Activated CD4-positive, alpha-beta memory T cell treated with anti-CD3 and anti-CD28 coated beads for 36 hours (primary cell): ENCODE measurements at places on chromosomes 7 and 10. TPM values are rescaled to one million over a fixed set of nuclear protein-coding genes. Genes with fewer than 3 reads are reported as not detected.

Gene GET4
- 22.3 TPM for total RNA-seq

DNA sequence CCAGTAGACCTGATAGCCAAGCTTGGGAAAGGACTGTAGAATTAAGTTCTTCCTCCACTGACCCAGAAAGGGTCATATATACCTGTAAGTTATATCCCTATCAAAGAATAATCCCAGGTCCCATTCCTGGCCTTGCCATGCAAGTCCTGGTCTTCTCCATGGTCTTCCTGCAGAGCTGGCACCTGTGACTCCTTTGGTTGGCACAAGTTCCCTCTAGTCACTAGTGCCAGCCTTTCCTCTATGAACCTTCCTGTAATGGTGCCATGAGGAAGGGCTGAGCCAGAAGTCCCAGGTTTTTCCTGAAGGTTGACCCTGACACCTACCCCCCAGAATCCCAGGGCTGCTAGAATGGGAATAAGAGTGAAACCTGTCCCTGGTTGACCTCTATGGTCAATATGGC, 54.1 kb upstream of the UNC5B start:
- H3K4me1 ChIP-seq = no peaks in the 10 kb centered on the region
- no peaks in the 10 kb centered on the region for H3K36me3 ChIP-seq
- H3K27ac ChIP-seq = no peak overlapping the region
- no peak overlapping the region for H3K4me3 ChIP-seq

Gene GLCCI1
- 11.5 TPM for total RNA-seq

GRCh38 chr7:32089256-32089655, 19.0 kb upstream of the PDE1C start:
- H3K36me3 ChIP-seq = no peaks in the 10 kb centered on the region
- no peak overlapping the region for H3K27ac ChIP-seq
- no peaks in the 10 kb centered on the region for H3K4me1 ChIP-seq

GRCh38 chr10:48633381-48634197, 28.7 kb upstream of the ARHGAP22 start:
- no peak for DNase-seq
- no peak overlapping the region for H3K4me3 ChIP-seq
- H3K27me3 ChIP-seq = peaks cover 25% of the 10 kb centered on the region
- H3K27ac ChIP-seq = no peak overlapping the region
- H3K36me3 ChIP-seq = no peaks in the 10 kb centered on the region

DNA sequence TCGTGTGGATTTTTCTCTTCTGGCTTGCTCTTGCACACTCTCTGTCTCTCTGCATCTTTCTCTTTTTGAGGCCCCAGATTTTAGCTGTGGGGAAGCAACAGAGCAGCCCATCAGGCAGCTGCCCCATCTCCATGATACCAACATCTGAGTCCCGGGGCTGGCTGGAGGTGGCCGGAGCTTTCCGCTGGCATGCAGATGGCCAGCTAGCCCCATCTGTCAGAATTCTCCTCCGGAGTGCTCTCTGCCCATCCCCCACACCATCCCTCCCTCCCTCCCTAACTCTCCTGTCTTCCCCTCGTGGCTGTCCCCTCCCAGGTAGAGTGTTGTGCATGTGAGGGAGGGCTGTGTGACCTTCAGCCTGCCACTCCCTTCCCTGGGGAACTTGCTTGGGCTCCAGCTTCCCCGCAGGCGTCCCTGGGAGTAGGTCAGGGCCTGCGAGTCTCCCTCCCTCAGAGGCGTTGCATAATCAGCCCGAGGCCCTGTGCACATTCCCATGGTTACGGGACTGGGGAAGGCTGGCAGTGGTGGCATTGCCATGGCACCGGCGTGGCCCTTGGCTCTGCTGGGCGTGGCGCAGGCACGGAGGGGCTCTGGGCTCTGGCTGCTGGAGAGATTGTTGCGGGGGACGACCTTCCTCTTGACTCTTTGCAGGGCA, 24.7 kb downstream of the GHRHR start:
- H3K27ac ChIP-seq = no peak overlapping the region
- no peak for DNase-seq
- peaks cover 10% of the 10 kb centered on the region for H3K4me1 ChIP-seq
- no peaks in the 10 kb centered on the region for H3K36me3 ChIP-seq

DNA sequence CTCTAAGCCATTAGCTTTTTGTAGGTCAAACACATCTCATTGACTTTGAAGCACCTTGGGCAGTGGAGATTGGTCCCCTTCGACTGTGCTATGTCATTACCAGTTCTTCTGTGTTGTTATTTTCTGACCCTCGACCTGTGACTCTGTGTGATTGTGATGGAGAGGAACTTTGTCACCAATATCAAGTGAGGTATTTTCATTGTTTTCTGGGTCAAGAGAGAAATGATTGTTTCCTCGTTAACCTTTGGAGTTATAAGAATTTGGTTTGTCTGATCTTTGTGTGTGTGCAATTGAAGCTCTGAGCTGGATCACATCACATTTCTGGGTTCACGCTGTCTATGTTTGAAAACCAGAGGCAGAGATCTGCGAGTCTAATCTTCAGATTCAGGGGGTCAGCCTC, 432.2 kb upstream of the KLF6 start:
- H3K36me3 ChIP-seq = no peaks in the 10 kb centered on the region
- no peaks in the 10 kb centered on the region for H3K27me3 ChIP-seq
- no peak for DNase-seq
- H3K4me3 ChIP-seq = no peak overlapping the region
- no peak overlapping the region for H3K27ac ChIP-seq

DNA sequence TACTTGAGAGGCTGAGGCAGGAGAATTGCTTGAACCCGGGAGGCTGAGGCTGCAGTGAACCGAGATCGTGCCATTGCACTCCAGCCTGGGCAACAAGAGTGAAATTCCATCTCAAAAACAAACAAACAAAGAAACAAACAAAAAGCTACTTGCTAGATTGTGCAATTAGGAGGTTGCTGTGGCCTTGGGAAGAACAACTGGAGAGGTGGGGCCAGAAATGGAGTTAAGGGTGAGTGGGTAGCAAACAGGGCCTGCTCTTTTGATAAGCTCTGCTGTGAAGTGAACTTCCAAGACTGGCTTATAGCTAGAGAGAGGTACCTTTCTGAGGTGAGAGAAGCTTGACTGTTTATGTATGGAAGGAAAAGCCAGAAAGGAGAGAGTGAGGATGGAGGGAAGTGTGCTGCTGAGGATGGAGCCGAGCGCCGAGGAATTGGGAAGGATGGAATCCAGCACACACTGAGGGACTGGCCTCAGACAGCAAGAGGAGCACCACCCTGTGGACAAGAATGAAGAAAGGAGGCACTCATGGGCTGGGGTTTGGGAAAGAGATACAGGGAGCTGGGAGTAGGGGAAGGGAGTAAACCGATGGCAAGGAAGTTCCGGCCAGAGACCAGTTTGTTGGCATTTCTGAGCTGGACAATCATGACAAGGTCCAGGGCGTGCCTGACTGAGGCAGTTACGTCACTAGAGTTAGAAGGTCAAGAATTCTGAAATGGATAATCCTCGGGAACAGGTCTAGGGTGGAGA, 7.0 kb upstream of the RPEL1 start:
- no peak for DNase-seq
- no peak overlapping the region for H3K4me3 ChIP-seq
- no peaks in the 10 kb centered on the region for H3K36me3 ChIP-seq
